Stimulated activated CD4-positive, alpha-beta T cell treated with anti-CD3 and anti-CD28 coated beads, Interleukin-15, amount 100 ng/mL, for 24 hours (primary cell): ENCODE measurements at places on chromosomes 2 and 18.

- no peak for DNase-seq
These were observed 177.2 kb downstream of the MYO3B start for GRCh38 chr2:170354855-170355780.

DNA sequence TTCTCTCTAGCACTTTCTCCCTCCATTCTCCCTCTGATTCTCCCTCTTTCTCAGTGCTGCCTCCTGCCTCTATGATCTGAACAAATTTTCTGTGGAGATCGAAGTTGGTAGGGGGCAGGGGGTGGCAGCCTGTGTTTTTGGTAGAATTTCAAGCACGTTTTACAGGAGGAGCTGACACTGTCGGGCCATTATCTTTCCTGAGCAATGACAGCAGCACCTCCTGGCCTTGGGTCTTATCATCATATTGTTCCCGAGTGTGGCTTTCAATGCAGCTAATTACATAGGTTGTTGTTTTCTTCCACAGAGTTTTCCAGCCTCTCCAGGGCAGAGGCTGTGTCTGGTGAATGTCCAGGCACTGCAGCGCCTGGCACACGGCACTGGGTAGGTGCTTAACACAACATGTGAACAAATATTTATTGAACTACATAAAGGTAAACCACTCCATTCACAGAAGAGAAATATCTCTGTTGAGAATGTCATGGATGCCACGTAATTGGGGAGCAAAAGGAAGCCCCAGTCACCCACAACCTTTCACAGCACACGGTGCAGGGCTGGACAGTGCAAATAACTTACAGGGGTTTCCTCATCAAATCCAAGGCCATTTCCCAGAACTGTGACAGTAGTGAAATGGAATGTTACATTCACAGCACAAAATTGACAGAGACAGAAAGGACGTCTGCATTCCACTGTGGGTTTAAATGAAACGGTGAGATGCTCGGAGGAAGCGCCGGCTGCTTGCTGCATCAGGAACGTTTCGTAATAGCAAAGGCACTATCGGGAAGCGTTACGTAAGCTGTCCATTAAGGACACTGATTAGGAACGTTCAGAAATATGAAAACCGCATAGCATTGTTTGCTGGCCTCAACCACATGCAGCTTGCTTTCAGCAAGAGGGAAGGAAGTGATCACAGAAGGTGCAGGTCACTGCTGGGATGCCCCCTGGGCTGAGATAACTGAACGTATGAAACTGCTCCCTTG is 6.5 kb upstream of the KCNG2 start:
- DNase-seq = no peak

DNA sequence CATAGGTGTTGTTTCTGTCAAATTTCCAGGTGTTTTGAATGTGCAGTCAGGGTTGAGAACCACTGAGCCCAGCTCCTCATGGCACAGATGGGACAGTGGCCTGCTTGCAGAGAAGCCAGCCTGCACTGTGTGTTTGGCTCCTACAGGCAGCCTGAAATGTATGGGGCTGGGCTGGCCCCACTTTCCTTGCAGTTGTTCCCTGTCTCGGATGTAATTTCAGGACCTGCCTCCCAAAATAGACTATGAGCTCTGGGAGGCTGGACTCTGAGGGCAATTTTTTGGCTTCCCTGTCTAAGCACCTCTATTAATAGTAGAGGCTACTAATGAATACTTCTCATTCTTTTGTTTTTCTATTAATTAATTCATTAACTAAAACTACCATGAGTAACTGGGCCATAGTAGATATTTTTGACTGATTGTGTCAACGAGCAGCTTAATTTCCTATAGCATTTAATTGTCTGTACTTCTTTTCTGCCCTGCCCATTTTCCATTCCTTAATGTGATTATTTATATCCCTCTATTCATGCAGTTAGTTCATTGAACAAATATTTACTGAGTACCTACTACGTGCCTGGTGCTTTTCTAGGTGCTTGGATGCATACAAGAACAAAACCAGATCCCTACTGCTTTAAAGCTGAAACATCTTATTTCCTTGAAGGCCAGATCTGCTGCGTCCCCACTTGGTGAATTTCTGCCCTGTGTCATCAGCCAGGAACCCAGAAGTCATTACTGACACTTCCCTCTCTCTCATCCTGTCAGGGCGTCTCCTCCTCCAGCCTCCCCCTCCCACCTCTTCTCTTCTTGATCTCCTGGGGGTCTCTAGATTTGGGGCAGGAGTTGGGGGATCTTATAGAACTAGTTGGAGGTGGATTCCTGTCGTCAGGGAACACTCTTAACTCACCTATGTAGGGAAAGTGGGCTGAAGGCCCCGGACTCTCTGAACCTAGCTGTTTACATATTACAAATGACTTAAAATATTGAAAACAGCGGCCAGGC is 16.3 kb downstream of the DYSF start:
- DNase-seq = no peak

GRCh38 chr2:153079315-153079714 is 360.9 kb downstream of the ARL6IP6 start:
- DNase-seq = no peak

- DNase-seq = no peak
These were observed 32.8 kb upstream of the MC5R start for GRCh38 chr18:13791181-13791580.

GRCh38 chr18:26210147-26210546 is 16.1 kb upstream of the TAF4B start:
- no peak for DNase-seq

GRCh38 chr18:67525328-67526099 is 9.0 kb upstream of the DSEL start:
- no peak for DNase-seq

DNA sequence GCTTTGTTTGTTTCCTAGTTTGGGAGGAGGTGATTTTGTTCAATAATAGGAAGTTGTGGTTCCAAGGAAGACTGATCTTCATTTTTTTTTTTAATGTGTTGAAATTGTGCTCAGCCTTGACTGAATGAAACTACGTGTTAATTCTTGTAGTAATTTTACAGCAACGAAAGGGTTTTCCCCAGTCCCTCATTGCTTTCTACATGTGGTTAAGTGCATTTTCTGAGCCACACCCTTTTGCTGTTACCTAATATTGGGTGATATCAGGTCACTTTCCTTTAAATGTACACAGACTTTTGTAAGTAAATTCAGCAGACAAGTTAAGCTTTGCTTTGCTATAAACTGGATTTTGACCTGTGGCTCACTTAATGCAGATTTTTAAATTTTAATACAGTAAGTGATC is 73.6 kb downstream of the OTX1 start:
- DNase-seq = no peak

DNA sequence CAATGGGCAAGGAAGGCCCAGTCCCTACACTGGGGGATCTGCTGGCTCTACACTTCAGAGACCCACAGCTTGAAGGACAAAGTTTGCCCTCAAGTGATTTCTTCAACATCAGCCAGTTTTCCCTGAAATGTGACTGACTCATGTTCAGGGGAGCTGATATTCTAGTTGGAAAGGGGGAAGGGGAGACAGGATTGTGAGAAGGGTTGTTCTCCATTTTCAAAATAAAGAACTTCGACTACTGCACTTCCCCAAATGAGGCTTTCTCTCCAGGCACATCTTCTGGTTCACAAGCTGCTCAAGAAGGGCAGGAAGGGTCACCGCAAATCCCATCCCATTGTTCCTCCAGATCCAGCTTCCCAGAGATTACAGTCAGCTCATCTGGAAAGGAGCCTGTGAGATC is 117.6 kb downstream of the BCL2L11 start:
- no peak for DNase-seq
